ENCODE measurements at places on chromosomes 13 and 19.

GRCh38 chr19:44757735-44758505 lies 9.4 kb downstream of the BCL3 start:
- peak; percentile 88 for DNase-seq

DNA sequence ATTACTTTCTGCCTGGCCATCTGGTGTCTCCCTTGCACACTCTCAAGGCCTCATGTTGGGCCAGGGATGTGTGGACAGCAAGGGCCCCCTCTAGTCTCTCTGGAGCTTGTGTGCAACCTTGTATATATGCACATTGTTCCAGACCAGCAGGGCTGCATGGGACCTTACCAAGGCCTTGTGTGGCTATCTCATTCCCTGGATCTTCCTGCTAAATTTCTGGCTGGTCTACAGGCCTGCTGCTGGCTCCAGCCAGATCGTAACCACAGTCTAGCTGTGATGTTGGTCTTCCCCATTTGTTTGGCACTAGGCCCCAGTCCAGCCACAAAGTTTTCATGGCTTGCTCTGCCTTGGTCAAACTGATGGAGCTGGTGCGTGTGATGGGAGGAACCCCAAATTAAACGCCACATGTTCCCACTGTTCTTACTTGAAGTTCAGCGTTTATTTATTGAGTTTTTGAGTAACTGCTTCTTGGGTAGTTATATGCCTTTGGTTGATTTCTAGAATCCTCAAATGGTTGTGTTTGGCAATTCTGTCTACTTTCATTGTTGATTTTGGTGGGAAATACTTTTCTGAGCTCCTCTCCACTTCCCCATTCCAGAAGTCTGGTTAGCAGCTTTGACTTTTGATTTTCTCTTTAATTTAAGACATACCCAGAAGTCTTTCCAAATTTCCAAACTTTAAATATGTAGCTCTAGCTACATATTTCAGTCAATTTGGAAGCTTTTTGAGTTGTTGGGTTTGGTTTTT lies 56.4 kb downstream of the SIPA1L3 start:
- no peak for DNase-seq

DNA sequence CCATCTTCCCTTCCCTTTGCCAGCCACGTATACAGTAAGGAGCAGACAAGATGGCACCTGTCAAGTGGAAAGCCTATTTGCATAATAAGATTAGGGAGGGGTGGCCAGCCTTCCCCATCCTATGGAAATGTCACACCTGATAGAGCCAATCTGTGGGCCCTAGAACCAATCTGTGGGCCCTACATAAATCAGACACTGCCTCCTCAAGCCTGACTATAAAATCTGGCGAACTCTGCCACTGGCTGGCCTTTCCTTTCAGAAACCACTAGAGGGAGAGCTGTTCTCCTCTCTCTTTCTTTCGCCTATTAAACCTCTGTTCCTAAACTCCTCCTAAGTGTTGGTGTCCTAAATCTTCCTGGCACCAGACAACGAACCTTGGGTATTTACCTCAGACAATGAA lies 231.5 kb upstream of the KLHL1 start:
- no peak for DNase-seq

GRCh38 chr19:28293685-28294084 lies 919.3 kb downstream of the UQCRFS1 start:
- no peak for DNase-seq

Measured in left ventricle myocardium inferior (tissue), 1 donor.